ENCODE measurements at places on chromosomes 7 and 10.

DNA sequence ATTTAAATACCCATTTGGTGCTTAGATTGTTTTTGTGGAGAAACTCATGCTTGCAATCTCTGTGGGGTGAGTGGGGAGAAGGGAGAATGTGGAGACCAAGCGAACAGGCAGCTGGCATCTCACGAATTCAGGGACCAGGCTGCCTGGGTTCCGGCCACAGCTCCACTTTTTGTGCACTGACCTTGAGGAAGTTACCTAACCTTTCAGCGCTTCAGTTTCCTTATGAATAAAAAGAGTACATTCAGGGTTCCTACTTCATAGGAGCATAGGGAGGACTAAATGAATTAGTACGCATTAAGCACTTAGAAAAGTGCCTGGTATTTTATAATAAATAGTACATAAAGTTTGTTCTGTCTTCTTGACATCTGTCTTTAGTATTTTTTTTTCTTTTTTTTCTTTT, 72.5 kb downstream of the PRTFDC1 start:
- DNase-seq, result no peak

GRCh38 chr7:112945046-112945445, 141.6 kb downstream of the GPR85 start:
- no peak for DNase-seq

DNA sequence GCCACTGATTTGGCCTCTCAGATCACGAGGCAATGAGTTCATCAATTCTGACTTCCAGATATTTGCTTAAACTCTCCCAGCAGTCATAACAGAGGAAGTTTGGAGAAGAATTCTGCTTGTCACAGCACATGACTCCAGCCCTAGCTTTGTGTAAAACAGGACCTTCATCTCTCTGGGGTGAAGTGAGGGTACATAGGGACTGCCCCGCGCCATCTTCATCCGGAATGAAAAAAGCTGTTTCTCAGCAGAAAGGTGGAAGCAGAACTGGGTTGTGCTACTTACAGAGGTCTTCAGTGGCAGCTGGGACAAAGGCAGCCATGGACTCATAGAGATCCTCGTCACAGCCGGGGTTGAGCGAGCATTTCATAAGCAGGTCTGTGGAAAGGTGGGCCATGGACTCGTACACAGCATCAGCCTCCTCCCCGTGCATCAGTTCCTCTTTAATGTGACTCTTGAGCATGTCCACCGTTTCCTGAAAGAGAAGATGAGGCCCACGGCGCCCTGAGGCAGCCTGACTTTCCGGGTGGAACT, 58.4 kb upstream of the TM9SF3 start:
- no peak for DNase-seq

DNA sequence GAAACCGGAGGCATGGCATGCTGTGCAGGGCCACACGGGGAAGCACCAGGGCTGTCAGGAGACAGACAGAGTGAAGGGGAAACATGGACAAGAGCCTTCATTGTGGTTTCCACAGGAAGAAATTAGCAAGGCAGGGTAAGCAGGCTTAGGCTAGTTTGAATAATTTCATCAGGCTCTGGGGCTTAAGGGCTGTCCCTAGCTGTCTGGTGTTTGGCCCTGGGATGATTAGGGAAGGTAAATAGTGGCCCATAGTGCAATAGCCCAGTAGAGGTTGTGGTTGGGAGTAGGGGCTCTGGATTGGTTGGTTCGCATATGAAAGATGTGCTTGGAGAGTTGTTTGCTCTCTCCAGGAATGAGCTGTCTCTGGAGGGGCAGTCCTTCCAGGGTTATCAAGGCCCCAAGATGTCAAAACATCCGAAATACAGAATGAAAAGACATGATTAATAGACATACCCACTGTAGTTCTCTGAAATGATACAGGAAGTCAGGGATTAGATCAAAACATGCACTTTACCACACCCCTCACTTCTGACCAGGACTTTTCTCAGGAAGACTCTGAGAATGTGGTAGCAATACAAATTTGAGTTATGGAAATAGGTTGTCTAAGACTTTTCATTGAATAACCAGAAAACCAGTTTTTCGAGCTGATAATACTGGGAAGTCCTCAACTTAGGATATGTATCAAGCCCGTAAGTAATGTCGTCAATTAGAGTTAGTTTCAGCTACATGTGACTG, 224.9 kb upstream of the NFE2L3 start:
- no peak for DNase-seq

DNA sequence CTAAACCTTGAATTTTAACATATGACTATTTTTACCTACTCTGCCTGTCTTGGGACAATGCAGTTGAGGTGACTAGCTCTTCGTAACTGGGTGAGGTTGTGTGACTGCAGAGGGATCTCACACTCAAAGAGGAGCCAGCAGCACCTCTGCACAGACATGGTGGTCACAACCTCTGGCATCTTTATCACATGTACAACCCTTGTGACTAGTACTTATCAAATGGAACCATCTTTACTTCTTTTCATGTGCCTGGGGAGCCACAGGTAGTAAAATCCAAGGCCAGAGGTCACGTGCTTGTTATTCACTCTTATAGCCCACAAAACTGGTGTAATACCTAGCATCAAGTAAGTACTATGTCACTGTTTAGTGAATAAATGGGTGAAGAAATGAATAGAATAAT, 244.3 kb downstream of the COBL start:
- no peak for DNase-seq
